ENCODE measurements at places on chromosomes 7 and 10.

DNA sequence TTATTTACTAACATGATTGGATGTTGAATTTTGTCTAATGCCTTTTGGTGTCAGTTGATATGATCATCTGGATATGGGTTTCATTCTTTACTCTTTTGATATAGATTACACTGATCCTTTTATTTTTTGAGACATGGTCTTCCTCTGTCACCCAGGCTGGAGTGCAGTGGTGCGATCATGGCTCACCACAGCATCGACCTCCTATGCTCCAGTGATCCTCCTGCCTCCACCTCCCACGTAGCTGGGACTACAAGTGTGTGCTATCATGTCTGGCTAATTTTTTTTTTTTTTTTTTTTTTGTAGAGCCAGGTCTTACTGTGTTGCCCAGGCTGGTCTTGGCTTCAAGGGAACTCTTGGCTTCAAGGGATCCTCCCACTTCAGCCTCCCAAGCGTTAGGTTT lies 27.1 kb downstream of the BMS1 start:
- no peak for DNase-seq

GRCh38 chr7:97601931-97602457 lies 129.9 kb upstream of the TAC1 start:
- no peak for DNase-seq

GRCh38 chr10:117547016-117547715 lies 4.6 kb downstream of the EMX2 start:
- no peak for DNase-seq

DNA sequence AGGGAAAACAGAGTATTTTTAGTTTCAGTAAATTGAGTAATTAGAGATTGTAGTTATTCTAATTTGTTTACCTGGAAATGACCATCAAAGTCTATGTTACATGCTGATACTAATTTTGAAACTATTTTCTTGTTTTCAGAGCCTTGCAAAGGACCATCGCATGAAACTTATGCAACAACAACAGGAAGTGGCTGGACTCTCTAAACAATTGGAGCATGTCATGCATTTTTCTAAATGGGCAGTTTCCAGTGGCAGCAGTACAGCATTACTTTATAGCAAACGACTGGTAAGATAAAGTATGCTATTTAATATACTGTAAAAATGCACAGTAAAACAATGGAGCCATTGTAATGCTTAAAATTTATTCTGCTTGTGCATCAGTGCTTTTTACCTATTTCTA lies 78.5 kb downstream of the TRIM24 start:
- DNase-seq: no peak

GRCh38 chr7:101783381-101784181 lies 33.8 kb upstream of the CUX1 start:
- no peak for DNase-seq

GRCh38 chr10:24446739-24447138 lies 237.8 kb downstream of the KIAA1217 start:
- no peak for DNase-seq

- DNase-seq: no peak
Measured at GRCh38 chr7:57424515-57425238, 25.3 kb upstream of the ZNF716 start.

DNA sequence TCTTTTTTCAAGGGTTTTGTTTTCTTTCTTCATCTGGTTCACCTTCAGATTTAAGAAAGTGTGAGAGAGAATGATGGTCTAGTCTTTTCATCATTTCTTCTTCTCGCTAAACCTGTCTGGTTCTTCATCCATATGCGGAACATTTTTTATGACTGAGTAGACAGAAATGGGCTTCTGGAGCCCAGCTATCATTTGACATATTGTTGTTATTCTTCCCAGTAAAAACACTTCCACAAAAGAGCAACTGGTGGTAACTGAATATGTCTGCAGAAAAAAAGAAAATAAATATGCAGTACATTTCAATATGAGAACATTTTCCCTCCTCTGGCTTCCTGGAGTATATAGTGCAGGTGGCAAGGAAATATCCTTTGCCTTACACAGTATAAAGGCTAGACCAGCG lies 209.5 kb downstream of the JCAD start:
- DNase-seq: no peak

DNA sequence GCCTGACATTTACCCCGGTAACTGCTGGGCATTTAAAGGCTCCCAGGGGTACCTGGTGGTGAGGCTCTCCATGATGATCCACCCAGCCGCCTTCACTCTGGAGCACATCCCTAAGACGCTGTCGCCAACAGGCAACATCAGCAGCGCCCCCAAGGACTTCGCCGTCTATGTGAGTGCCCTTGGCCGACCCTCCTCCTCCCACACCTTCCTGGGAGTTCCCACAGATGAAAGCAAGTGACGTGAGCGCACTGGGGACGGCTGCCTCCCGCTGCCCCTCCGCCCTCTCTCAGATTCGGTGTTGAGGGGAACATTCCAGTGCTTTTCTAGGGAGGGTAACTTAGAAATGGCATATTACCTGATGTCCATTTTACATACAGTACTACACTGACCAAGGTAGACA lies 7.0 kb upstream of the GET4 start:
- DNase-seq: no peak

GRCh38 chr10:43317422-43317821 lies 50.6 kb upstream of the RASGEF1A start:
- DNase-seq: no peak

DNA sequence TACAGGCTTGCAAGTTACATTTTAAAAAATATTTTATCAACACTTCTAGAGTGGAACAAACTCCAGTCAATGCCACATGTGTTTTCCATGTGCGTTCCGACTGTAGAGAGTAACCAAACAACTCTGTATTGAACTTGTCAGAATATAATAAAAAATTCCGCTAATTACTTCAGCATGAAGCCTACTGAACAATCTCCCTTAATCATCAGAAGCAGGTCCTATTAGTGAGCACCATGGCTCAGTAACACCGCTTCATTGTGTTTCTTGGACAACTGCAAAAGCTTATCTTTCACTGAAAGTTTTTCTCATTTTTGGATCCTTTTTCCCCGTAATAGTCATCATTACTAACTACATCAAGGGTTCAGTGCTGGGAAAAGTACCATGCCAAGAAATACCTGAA lies 117.0 kb downstream of the MKX start:
- no peak for DNase-seq
